ENCODE measurements at places on chromosomes 16 and 17.

DNA sequence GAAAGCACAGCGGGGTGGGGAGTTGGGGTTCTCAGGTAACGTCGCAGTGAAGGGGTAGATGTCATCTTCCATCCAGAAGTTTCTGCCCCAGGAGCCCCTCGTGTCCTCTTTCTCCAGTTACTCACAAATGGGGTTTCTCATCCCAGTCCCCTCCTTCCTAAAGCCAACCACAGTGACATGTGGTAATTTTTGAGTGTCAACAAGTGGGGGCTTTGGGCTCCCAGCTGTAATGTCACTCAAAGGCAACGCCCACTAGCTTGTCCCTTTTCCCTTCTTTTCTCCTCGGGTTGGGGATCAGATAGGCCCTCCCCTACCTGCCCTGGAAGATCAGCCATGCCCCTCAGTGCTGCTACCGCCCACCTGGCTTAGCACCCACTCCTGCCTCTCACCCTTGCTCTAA, 14.4 kb downstream of the IRX5 start:
- no peak overlapping the region for H3K27ac ChIP-seq
- H3K4me1 ChIP-seq: no peaks in the 10 kb centered on the region
- no peaks in the 10 kb centered on the region for H3K36me3 ChIP-seq
- peaks cover 90% of the 10 kb centered on the region for H3K27me3 ChIP-seq
- no peak for DNase-seq

DNA sequence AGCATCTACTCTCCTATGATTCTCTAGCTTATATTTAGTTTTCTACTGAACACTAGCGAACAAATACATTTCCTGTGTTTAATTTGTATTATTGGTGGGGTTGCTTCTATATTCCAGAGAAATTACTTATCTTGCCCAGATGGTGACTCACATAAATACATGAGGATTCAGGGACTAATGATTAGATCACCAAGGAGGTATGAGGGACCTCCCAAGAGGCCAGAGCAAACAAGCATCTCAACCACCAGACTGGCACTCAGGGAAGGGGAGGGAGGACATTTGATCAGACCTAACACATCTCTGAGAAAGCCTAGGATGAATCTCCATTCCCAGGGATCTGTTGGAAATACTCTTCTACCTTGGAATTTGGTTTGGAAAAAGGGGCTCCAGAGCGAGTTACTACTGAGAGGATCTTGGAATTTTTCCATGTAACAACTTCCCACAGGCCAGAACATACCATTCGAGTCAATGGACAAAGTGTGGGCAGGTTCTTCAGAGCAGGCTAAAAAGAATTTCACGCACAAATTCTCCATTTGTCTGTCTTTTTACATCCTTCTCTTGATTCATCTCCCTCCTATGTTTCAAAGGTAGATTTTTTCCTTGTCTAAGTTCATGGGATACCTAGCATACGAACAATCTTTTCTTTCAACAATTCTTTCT, 262.6 kb upstream of the MYOCD start:
- DNase-seq: no peak
- H3K27ac ChIP-seq: no peak overlapping the region
- H3K27me3 ChIP-seq: peaks cover 2% of the 10 kb centered on the region
- no peaks in the 10 kb centered on the region for H3K36me3 ChIP-seq
- H3K4me3 ChIP-seq: no peak overlapping the region

DNA sequence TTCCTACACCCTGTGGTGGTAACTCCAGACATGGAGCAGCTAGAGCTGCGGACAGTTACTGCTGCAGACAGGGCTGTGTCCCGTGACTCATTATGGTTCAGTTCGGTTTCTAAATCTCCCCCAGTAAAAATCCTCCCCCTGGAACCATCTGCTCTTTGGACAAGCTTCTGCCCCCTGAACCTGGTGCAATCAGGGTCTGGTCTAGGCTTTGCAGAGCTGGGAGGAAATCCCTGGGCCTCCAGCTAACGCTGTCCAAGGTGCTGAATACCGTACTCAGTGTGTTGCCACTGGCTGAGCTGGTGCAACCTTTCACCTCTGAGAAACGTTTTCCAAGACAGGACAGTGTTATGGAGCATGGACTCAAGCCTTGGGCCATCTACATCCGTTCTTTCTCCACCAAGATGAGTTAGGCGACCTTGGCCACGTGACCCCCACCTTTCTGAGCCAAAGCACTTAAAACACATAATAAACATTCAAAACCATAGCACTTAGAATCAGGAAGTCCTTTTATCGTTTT, 142.0 kb downstream of the CPPED1 start:
- H3K27ac ChIP-seq: no peak overlapping the region
- H3K27me3 ChIP-seq: no peaks in the 10 kb centered on the region
- no peak overlapping the region for H3K4me3 ChIP-seq
- DNase-seq: peak; percentile 69

DNA sequence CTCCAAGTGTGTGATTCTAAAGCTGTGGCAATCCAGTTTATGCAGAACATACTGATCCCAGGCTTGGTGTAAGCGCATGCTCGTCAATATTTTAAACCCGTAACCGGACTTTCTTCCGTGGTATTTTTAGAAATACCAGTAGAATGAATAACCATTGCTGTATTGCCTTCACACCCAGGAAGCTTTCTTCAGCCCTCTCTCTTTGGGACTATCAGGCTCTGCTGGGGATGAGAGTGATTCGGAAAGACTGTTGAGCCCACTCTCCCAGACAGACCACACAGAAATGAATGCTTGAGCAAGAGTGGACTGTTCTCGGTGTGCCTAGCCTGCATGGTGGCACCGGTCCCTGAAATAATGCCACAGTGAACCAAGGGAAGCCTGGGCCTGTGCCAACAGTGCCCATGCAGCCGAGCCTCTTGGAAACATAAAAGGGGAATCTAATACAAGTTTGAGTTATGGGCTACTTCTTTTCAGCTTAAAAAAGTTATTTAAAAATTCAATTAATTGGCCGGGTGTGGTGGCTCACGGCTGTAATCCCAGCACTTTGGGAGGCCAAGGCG, 89.9 kb upstream of the ELAC2 start:
- DNase-seq: no peak
- no peaks in the 10 kb centered on the region for H3K4me1 ChIP-seq
- no peaks in the 10 kb centered on the region for H3K36me3 ChIP-seq
- H3K27me3 ChIP-seq: no peaks in the 10 kb centered on the region

GRCh38 chr17:36950027-36950426, 1.3 kb downstream of the AATF start:
- peak overlapping the region; percentile 71 for H3K4me3 ChIP-seq
- no peak for DNase-seq
- H3K4me1 ChIP-seq: peaks cover 26% of the 10 kb centered on the region
- peaks cover 19% of the 10 kb centered on the region for H3K36me3 ChIP-seq
- no peak overlapping the region for H3K27ac ChIP-seq

DNA sequence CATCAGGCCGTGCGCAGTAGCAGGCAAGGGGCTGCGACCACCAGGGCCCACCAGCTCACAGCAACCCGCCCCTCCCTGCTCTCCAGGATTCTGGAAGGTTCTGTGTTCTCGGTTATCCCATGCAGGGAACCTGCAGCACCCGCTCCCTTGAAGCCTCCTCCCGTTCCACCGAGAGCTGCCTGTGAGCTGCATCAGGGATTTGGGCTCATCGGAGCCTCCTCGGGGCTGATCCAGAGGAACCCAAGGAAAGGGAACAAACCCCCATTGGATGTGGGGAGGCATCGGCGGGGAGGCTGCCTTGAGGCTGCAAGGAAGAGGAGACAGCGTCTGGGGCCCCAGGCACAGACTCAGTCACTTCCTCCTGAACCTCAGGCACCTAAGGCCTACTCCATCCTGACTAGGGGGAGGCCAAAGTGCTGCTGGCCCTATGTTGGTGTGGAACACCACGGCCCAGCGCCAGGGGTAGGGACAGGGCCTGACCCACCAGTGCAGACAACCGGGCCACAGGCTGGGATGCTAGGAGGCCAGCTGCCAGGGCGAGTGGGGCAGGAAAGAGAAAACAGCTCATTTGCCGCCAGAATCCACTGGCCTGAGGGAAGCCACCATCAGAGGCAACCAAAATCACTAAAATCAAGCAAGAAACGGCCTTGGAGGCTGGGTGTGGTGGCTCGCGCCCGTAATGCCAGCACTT, 14.4 kb upstream of the LGALS3BP start:
- peaks cover 51% of the 10 kb centered on the region for H3K36me3 ChIP-seq
- H3K27me3 ChIP-seq: no peaks in the 10 kb centered on the region
- H3K4me3 ChIP-seq: no peak overlapping the region

DNA sequence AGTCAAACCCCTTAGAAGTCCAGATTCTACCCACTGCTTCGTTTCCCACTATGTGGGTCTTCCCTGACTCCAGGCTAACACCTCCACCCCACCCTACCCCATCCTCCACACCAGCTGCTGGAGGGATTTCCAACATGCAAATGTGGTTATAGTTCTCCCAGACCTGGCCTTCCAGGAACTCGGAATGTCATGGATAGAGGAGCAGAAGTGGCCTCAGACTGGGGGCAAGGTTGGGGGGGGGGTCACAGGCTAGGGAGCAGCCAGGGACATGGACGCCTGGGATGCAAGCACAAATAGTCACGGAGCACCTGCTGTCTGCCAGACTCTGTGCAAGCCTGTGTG, 2.0 kb downstream of the CAMKK1 start:
- H3K27me3 ChIP-seq: no peaks in the 10 kb centered on the region
- H3K27ac ChIP-seq: no peak overlapping the region
- H3K36me3 ChIP-seq: no peaks in the 10 kb centered on the region
- H3K4me3 ChIP-seq: no peak overlapping the region

DNA sequence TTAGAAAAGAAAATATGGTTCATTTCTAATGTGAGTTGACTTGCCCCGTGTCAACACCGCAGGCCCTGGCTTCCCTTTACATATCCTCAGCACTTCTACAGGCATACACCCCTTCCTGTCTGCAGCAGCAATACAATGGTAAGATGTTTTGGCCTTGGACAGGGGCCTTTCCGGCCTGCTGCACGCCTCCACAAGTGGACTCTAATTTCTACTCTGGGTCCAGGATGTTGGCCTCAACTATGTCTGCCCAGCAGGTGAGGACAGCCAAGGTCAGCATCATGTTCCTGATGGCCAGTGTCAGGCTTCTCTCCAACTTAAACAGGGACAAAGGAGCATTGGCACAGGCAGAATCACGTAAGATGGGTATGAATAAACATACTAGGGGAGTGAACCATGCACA, 11.0 kb downstream of the C17orf67 start:
- no peak overlapping the region for H3K27ac ChIP-seq
- H3K27me3 ChIP-seq: no peaks in the 10 kb centered on the region
- H3K4me1 ChIP-seq: peaks cover 10% of the 10 kb centered on the region
- peak; percentile 36 for DNase-seq
- no peak overlapping the region for H3K4me3 ChIP-seq
- H3K36me3 ChIP-seq: peaks cover 4% of the 10 kb centered on the region

DNA sequence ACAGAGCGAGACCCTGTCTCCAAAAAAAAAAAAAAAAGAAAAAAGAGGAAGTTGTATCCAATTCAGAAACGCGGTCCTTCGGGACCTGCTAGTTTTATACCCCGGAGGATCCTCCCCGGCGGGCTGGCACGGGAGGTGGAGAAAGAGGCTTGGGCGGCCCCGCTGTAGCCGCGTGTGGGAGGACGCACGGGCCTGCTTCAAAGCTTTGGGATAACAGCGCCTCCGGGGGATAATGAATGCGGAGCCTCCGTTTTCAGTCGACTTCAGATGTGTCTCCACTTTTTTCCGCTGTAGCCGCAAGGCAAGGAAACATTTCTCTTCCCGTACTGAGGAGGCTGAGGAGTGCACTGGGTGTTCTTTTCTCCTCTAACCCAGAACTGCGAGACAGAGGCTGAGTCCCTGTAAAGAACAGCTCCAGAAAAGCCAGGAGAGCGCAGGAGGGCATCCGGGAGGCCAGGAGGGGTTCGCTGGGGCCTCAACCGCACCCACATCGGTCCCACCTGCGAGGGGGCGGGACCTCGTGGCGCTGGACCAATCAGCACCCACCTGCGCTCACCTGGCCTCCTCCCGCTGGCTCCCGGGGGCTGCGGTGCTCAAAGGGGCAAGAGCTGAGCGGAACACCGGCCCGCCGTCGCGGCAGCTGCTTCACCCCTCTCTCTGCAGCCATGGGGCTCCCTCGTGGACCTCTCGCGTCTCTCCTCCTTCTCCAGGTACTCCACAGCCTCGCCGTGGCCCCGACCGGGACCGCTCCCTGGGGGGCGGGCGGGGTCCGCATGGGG, at the start of gene CDH3:
TSS of gene CDH3 (plus strand) at position 596 of the 779 bp plus-strand sequence. CDS start at position 666, 70 bp downstream.
- H3K36me3 ChIP-seq: no peaks in the 10 kb centered on the region
- peaks cover 30% of the 10 kb centered on the region for H3K4me1 ChIP-seq
- H3K27me3 ChIP-seq: peaks cover 7% of the 10 kb centered on the region
- no peak within 1 kb of the TSS for H3K27ac ChIP-seq

DNA sequence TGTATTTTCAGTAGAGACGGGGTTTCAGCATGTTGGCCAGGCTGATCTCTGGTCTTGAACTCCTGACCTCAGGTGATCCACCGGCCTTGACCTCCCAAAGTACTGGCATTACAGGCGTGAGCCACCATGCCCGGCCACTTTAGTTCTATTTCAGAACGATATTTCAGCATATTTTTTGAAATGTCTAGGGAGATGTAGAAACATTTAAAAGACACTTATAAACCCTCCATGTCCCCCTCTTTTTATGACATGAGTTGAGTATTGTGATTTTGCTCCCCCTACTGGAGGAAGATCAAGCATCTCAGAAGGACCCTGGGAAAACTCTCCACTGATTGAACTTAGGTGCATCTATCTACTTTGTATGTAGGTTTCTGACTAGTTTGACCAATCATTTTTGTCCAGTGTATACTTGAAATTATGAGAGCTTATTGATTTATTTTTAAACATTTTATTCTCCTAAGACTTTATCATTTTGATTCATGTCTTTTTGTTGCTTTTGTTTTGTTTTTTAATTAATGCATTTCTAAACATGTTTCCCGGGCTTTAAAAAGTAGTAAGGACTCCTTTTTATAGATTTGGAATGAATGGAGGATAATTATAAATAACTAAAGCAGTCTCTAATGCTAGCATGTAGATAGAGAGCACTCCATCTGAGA, 105.1 kb downstream of the CHD9 start:
- no peaks in the 10 kb centered on the region for H3K27me3 ChIP-seq
- peaks cover 10% of the 10 kb centered on the region for H3K36me3 ChIP-seq
- no peak overlapping the region for H3K27ac ChIP-seq
- no peak overlapping the region for H3K4me3 ChIP-seq

- no peaks in the 10 kb centered on the region for H3K27me3 ChIP-seq
- no peak for DNase-seq
Measured at GRCh38 chr16:89639385-89639784, 18.1 kb downstream of the CHMP1A start.

- no peak overlapping the region for H3K4me3 ChIP-seq
- H3K36me3 ChIP-seq: no peaks in the 10 kb centered on the region
- DNase-seq: no peak
- no peaks in the 10 kb centered on the region for H3K4me1 ChIP-seq
Measured at GRCh38 chr16:67256701-67257230, 8.0 kb downstream of the SLC9A5 start.

DNA sequence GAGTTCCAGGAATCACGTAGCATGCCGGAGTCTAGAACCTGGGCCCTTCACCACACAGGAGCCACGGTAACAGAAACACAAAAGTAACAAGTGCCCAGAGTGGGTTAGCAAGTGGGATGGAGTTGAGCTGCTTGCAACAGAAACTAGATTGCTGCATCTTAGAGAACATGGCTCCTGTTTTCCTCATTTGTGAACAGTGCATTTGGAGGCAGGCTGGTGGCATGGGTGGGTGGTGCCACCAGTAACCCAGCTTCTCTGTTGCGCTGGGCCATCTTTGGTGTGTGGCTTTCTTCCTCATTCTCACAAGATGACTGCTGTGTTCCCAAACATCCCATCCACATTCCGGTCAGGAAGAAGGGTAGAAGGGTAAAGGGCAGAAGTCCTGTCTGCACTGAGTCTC, 95.5 kb downstream of the KATNIP start:
- no peak overlapping the region for H3K4me3 ChIP-seq
- no peaks in the 10 kb centered on the region for H3K4me1 ChIP-seq
- H3K27me3 ChIP-seq: no peaks in the 10 kb centered on the region
- peaks cover 4% of the 10 kb centered on the region for H3K36me3 ChIP-seq
- DNase-seq: no peak
